IMR-90 (cell line): ENCODE measurements at places on chromosomes 7 and 10.

DNA sequence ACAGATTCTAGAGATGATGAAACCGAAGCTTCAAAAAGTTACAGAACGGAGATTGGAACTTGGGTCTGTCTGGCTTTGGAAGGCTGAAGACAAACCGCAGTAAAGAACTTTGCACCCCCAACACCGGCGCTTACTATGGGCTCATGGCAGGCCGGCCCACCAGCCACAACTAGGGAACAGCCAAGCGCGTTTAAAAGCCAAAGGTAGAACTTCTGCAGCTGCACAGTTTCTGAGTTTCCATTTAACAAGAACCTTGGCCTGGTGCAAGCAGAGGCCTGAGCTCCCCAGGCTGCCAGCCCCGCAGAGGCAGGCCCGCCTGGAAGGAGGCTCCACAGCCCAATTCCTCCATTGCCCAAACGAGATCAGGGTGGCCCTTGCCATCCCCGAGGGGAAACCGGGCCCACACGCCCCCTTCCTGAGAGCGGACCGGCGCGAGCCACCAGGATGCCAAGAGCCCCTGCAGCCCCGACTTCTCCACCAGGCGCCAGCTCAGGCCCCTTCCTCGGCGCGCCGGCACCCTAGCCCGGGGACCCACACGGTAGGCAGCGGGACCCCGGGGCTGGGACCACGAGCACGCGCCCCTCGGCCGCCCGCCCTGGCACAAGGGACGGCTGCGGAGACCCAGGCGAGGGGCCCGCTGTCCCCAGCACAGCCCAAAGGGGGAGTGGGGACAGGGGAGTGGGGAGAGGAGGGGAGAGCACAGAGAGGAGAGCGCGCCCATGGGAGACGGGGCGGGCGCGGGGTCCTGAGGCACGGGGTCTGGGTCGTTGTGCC, 566 bp downstream of the MAD1L1 start:
- no peak for DNase-seq

DNA sequence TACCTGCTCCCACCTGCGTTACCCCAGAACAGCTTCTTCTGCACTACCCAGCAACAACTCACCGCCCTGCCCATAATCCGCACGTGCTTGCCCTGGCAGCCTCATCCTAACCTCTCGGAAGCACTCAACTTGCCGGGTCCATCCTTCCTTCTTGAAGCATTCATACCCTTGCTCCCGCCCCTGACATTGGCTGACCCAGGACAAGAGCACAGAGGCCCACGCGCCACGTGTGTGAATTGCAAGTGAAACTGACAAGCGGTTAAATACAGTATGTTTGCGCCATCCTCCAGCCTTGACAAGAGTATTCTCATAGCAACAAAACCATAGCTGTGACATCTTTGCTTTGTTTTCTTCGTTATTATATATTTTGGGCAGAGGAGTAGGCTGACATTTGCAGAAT, 10.9 kb upstream of the OCM start:
- no peak for DNase-seq

DNA sequence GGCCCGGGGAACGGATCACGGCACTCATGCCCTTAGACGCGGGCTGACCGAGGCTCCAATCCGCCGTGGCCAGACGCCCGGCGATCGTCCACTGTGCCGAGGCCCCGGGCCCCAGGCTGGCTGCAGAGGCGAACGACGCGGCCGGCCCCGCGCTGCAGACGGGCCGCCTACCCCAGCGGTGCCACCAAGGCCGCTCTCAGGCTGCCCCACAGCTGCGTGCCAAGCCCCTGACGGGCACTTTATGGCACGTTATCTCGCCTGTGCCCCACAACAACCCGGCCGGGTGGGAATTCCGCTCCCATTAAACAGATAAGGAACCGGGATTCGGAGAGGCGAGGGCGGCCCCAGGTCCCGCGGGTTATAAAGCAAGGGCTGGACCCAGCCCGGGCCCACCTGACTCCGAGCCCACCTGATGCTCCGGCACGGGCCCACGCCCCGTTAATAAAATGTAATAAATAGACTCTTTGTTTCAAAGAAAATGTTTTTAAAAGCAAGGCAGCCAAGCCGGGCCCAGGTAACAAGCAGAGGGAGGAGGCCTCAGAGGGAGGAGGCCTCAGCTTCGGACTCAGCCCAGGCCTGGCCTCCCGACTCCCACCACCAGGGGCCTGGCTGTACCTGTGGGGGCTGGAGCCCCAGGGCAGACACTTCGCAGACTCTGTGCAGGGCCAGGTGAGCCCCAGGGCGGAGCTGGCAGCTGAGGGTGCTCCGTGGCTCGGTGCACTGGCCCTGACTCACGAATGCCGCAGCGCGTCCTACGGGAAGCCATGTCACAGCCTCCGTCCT, 79.7 kb downstream of the FOXL3 start:
- DNase-seq: no peak

DNA sequence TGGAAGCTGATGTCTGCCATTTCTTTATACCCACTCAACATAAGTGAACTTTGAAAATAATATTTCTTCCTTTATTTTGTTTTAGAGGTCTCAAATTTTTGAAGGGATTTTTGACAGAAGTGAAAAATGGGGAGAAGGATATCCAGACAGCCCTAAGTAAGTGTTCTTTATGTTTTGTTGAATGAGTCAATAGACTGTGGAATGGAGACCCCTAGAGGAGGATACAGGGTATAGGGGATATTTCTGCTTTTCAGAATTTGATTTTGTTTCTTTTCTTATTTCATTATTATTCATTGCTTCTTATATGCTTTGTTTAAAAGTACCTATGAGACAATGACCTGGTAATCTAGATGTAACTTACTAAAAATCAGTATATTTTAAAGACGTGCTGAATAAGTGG, 34.4 kb downstream of the PLEKHA8 start:
- DNase-seq: peak; percentile 56

DNA sequence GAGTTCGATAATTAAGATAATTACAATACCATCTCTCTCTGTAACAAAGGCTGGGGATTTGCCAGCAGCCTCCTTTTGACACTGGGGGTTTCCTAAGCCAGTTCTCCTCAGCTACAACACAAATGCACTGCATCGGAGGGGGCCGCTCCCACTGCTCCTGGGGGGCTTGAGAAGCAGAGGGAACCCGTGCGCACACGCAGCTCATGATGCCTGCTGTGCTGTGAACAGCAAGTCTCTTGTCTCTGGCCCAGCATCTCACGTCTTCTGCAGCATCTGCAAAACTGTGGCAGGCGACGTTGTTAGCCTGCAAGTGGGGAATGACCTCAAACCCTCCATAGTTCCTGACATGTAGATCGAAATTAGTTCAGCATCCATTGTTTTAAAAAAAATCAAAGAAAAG, 5.5 kb downstream of the VIPR2 start:
- no peak for DNase-seq

DNA sequence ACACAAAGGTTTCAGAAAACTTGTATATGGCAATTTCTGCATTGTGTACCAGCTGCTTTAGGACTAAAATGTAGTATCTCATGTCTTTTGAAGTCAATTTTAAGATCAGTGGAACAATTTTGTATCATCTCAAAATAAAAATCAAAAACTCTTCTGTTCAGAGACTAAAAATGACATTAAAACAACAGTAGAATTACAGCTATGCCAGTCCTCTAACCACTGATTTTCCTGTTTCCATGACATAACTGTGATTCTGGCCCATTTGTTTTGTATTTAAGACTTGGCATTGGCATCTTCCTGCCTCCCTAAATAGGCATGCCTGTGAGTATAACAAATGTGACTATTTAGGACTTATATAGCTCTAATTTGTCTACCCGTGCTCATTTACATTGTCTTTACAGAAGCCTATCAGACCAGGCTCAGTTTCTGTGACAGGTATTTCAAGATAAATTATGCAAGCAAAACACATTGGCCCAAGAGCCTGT, 29.1 kb upstream of the VPS41 start:
- DNase-seq: no peak

- no peak for DNase-seq
These were observed 859.8 kb downstream of the LRMDA start for GRCh38 chr10:76291175-76291574.

DNA sequence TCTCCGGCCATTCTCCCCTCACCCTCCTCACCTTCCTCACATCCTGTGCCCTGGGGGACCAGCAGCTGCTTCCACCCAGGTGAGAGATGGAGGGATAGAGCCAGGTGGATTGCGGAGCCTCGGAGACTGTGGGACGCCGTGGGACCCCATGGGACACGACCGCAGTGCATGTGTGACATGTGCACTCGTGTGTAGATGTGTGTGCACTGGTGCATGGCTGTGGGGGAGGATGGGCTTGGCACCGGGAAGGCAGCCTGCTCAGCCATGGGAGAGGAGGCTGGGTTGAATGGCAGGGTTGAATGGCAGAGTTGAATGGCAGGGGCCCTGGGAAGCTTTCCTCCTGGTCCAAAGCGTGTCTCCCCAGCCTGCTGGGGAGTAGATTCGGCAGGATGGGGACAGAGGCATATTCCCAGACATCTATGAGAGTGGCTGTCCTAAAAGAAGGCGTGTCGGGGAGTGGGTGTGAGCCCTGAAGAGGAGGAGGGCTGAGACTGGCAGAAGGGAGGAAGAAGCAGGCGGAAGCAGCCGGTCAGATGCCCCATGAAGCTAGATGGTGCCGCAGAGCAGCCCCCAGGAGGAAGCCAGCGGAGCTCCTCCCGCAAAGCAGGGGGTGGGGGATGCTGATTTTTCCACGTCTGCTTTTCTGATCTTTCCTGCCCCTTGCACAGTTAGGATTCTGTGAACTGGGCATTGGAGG, 815 bp downstream of the GIMAP8 start:
- DNase-seq: no peak

GRCh38 chr10:8150401-8150905, 96.0 kb downstream of the GATA3 start:
- DNase-seq: no peak

GRCh38 chr10:109727436-109727835, 195.9 kb downstream of the XPNPEP1 start:
- DNase-seq: no peak

- peak; percentile 39 for DNase-seq
These were observed 46.5 kb downstream of the TMEM106B start for GRCh38 chr7:12257582-12257981.

DNA sequence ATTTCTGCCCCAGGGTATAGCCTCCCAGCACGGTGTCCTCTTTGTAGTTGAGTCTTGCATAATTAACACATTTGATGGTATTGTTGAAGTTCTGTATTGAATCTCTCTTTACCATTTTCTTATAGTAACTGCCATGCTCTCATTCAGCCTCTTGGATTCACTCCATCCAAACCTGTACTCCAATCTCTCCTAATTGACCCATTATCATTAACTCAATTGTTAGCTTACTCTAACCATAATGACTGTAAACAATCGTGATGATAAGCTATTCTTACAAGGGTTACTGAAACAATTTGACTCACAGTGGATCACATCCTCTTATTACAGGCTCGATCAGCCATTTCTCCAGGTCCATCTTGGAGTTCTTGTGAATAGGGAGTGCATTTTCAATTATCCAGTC, 191.9 kb upstream of the AGK start:
- DNase-seq: no peak

DNA sequence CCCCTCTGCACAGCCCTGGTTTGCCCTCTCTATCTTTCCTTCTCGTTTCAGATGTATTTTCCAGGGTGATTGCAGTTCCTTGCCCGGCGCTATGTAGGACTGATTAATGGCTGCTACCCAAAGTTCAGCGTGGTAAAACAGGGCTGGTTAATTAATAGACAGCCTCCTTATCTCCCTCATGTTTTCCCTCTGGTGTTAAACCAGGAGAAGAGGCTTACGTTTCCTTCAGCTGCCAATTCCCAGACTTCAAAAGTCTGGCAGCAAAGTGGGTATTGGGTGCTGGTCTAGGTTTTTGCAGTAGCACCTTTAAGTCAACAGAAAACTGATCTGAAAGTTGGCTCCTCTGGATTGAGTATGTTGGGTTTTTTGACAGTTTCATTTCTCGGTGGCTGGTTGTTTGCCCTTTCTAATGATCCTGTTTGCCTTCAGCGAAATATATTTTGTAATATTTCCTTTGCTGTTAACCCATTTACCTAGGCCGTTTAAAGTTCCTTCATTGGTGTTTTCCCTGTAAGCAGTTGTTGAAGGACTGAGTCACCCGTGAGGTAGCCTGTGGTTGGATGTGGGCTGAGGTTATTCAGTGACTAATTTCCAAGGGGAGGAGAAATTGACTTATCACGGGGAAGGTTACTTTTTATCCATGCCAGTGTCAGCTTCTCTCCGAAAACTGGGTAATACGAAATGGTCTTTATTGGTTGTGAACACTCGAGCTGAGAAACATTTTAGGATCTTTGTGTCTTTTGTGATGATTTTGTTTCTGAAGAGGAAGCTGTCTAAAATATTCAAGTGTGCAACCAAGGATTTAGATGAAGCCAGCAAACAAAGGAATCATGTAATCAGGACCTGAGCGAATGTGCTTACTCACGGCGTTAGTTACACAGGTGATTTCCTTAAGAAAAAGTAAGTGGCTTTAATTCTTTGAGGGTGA, 257.2 kb downstream of the KIAA1217 start:
- peak; percentile 96 for DNase-seq

- no peak for DNase-seq
These were observed 33.9 kb upstream of the XPNPEP1 start for GRCh38 chr10:109957092-109957797.

- no peak for DNase-seq
These were observed 127.2 kb upstream of the SP8 start for GRCh38 chr7:20913853-20914252.

DNA sequence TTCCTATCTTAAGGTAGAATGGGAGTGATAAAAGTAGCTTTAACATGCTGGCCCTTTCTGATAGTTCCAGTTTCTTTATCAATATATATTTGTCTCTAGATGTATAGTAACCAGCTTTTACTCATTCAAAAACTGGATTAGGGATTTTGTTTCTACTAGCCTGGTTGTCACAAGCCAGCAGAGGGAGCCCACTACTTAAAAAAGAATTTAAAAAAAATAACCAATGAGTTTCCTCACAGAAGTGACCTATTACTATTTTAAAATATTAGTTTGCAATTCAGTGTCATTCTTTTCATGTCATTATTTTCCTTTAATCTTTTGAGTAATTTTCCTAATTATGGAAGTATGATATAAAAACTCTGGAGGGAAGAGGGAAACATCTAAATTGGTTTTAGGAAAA, 142.1 kb downstream of the PHTF2 start:
- DNase-seq: peak; percentile 48

GRCh38 chr7:45888185-45888992, at the start of gene IGFBP1:
TSS of gene IGFBP1 (plus strand) at chr7:45888488. CDS start at chr7:45888653, 165 bp downstream.
- peak; percentile 25 for DNase-seq

DNA sequence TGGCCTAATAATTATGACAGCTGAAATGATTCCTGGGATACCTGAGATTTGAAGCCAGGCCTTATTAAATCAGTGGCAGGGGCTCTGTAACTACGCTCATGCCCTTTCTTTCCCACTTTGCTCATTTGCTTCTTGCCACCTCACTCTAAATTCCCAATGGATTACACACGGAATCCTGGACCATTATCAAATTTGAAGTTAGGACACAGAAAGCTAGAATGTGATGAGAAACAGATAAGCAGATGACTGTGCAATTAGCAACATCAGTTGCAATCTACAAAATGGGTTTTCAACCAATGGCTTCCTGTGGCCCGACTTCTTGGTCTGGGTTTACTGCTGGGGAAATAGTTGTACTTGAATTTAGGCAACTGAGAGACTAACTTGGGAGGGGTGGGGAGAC, 374.3 kb downstream of the INHBA start:
- DNase-seq: peak; percentile 33

GRCh38 chr10:117921421-117921820, 125.3 kb downstream of the RAB11FIP2 start:
- DNase-seq: no peak

GRCh38 chr7:83782628-83783027, 133.7 kb upstream of the SEMA3E start:
- no peak for DNase-seq
